NCI-H2081 (cell line): ENCODE measurements at places on chromosomes 6 and 20.

DNA sequence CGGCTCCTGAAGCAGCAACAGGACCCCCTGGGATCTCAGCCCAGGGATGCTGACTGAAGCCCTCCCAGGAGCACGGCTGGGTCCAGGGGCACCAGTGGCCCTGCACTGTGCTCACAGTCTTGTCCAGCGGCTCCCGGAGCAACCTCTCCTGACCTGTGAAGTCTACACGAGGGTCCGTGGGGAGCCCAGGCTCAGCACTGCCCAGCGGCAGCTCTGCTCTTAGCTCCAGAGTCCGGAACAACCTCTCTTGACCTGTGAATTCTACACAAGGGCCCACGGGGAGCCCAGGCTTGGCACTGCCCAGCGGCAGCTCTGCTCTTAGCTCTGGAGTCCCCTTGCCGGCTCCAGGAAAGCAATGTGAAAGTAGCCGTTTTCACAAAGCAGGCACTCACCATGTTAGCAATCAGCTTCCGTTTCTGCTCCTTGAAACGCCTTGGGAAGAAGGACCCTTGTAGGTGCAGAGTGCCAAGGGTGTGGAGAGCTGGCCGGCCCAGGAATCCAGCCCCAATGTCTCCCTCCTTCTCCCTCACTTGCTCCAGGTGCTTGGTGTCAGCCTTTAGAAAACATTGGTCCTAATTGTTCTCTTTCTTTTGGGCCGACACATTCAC lies 310.9 kb downstream of the CDH4 start:
- DNase-seq: no peak

DNA sequence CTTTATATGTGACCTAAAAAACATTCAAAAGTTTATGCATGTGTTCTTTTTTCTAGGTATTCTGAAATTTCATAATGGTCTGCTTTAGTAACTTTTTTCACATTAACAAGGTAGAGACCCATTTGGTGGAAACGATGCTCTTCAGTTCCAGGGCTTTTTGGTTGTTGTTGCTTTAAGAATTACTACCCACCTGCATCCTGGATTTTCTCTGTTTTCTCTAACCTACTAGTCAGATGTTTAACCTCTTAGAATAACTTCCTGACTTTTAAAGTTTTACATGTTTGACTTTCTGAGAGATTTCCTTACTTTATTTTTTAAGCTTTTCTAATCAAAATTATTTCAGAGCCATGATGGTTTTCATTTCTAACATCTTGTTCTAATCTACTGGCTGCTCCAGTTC lies 14.9 kb downstream of the TULP4 start:
- DNase-seq: no peak

DNA sequence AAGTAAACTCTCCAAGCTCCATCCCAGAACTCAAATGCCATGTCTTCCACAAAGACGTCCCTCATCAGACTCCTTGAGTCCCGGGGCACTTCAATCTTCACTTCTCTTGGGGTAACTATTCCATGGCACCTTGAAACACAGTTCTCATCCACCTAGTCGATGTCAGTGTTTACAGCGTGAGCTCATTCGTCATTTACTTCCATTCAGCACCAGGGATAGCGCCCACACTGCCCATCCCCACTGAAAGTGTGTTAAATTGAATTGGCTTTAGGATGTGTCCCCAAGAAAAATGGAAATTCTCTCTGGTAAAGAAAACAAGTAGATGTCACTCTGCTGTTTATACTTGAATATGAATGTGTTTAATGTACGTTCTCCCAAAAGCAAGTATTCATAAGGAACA lies 31.3 kb downstream of the KCNK15 start:
- no peak for DNase-seq

GRCh38 chr20:62727584-62728027 lies 19.0 kb downstream of the NTSR1 start:
- DNase-seq: no peak

GRCh38 chr6:150118627-150119026 lies 24.2 kb upstream of the PPP1R14C start:
- DNase-seq: peak; percentile 26

DNA sequence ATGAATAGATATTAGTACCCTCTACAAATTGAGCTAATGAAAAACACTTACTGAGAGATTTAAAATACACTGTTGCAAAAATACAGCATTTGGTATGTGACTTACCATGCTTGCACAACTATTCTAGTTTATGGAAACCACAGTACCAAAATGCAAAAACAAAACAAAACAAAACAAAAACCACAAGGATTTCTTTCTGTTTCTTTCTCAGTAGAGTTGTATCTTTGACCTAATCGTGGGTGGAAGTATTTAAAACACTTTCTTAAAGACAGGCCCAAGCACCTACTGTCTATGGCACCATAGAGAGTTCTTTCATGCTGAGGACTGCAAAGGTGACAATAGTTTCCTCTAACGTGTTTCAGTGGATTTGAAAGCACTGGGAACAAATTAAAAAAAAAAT lies 95.3 kb upstream of the C6orf118 start:
- DNase-seq: no peak

GRCh38 chr6:168152306-168152963 lies 73.4 kb upstream of the FRMD1 start:
- DNase-seq: no peak

DNA sequence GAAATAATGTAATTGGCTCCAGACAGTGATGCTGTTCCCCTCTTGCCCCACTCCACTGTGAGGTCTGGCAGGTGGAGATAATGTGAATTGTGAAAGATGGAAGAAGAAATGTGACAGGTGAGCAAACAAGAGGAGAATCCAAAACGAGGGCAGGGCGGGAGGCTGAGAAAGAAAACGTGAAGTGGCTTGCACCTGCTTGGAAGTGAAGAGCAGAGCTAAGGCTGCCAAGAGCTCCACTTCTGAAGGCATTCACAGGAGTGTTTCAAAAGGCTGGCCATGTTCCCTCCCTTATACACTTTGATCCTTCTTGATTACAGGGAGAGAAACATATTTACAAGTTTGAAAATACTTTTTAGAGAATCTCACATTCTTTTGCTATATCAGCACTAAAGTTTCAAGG lies 359.4 kb downstream of the EPHA7 start:
- DNase-seq: no peak

GRCh38 chr6:167719920-167720319 lies 106.8 kb upstream of the AFDN start:
- DNase-seq: no peak

DNA sequence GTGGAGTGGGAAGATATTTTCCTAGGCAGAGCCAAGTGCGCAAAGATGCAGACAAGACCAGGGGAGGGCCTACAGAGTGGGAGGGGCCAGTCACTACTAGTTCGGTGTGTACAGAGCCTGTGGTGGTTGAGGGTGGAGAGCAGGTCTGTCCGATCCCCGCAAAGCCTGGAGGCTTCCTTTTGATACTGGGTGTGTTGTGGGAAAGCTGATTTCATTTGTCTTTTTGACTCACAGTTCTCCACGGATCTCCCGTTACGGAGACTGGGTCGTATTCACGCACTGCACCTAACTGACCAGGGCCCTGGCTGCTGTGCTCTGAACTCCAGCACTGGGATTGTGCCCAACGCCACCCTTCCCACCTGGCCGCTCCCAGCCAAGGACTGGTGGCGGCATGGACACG lies 1.4 kb upstream of the TIAM2 start:
- no peak for DNase-seq

DNA sequence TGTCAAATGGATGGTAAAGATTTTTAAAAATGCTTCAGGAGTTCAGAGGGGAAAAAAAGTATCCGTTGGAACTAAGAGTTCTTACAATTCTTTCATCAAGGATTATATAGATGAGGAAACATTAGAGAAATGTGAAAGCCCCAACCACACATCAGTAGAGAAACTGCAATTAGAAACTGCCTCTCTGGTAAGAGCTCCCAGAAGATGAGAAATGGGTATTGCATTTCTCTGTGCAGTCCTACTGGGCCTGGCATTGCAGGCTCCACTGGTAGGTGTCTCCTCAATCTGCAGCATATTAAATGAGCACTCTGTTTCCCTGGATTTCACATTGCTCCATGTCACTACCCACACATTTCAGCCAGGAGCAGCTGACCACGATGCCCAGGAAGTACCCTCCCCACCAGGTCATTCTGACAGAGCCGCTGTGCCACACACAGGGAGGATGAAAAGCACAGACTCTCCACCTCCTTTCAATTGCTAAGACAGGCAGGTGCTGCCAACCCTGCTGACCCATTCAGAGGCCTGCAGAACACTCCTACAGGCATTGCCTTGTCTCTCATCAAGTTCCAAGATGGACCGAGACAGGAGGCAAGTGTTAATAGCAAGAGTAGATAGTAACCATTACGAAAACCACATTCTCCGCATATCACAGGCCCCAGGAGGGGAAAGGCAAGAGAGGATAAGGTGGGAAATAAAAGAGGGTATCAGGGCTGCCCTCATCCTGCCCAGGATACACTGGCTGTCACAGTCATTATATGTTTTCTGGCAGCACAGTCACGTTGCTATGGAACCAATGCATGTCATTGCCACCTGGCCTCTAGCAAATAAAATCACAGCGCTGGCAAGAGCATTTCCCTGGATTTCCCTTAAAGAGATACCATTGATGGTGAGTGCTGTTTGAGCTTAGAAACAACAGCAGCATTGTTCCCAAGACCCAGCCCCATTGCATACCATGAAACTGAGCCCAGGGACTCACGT lies 241.7 kb downstream of the ATXN1 start:
- peak; percentile 50 for DNase-seq

DNA sequence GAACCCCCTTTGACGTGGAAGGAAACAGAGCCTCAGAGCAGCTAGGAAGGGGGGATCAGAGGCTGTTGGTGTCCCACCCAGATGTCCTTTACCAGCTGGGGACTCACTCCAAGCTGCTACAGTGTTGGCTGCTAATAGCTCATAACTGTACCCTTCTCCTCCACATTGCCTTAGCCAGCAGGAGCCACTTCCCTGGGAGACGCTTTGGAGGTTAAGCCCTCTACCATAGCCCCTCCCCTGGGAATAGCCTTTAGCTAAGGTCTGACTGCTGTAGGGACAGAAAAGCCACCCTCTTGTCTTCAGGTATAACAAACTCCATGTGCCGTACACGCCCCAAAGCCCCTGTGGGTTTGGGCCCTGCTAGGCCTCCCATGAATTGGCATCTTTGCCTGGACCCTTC lies 238.6 kb downstream of the LRFN2 start:
- no peak for DNase-seq

- DNase-seq: no peak
These were observed 916 bp downstream of the TRIM27 start for GRCh38 chr6:28922821-28923317.

GRCh38 chr6:129525055-129525454 lies 184.9 kb downstream of the ARHGAP18 start:
- DNase-seq: no peak

DNA sequence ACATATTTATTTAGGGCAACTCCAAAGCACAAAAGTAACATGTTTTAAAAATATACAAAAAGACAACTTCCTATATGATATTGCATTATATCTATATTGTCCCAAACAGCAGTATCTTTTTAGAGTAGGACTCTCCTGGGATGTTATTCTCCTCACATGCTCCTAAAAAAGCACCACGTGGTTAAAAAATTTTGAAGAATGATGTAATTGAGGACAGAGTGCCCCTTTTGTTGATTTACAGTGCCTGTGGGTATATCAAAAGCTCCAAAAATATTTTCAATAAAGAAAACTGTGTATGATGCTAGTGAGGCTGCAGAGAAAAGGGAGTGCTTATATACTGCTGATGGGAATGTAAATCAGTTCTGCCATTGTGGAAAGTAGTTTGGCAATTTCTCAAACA lies 130.3 kb upstream of the HDAC2 start:
- DNase-seq: no peak

- DNase-seq: no peak
These were observed 115.4 kb downstream of the FAM120B start for GRCh38 chr6:170421921-170422320.

DNA sequence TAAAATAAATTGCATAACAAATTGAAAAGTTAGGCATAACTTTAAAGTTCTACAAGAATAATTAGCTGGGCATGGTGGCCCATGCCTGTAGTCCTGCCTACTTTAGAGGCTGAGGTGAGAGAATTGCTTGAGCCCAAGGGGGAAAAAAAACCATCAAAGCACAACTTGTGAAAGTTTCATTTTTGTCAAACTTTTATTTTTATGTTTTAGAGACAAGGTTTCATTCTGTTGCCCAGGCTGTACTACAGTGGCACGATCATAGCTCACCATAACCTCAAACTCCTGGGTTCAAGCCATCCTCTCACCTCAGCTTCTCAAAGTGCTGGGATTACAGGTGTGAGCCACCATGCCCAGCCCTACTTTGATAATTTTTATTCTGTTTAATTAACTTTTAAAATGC lies 14.2 kb downstream of the KATNA1 start:
- DNase-seq: no peak

DNA sequence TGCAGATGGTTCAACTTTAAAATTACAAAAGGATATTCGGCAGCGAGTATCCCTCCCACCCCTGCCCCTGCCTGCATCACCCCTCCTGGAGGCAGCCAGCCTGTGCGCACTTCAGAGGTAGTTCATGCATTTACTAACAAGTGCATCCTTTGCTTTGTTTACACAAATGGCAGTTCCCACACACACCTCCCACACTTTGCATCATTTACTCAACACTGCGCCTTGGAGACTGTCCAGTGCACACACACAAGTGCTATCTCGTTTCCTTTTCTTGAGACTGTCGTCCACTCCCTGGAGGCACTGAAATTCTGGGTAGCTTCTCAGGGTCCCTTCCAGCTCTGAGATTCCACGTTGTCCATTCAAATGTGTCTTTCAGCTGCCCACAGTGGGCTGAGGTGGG lies 53.1 kb upstream of the VSX1 start:
- DNase-seq: no peak

GRCh38 chr6:151022492-151022891 lies 157.0 kb downstream of the MTHFD1L start:
- DNase-seq: no peak

- no peak for DNase-seq
These were observed 5.6 kb upstream of the KCNK16 start for GRCh38 chr6:39328066-39328465.

GRCh38 chr6:85300581-85300980 lies 149.3 kb upstream of the NT5E start:
- no peak for DNase-seq

GRCh38 chr6:30842754-30843610 lies 41.3 kb upstream of the DDR1 start:
- DNase-seq: no peak

DNA sequence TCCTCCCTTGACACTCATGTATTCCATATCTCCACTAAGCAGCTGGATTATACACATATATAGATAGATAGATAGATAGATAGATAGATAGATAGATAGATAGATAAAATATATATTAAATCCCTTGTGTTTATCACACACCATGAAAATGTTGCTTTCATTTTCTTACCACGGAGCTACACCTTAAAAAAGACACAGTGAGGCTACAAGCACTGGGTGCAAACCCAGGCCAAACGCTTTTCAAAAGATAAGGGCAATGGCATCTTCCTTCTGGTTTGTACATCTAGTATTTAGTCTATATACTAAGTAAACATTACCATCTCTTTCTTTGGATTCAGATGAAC lies 377.1 kb downstream of the ESR1 start:
- no peak for DNase-seq

DNA sequence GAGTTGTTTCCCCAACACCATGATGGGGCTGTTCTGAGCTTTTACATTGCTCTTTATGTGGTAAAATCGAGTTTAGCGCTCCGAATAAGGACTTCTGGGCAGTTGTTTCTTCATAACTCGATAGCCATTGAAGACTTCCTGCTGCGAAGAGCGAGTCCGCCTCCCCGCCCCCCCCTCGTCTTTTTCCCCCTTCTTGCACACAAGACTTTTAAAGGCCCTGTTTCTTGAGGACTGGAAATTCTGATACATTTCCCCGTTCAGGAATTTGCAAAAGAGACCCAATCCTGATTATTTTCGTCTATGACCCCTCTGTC lies 1.5 kb upstream of the CITED2 start:
- no peak for DNase-seq
